CD4-positive, alpha-beta memory T cell (primary cell): ENCODE measurements at places on chromosomes 5 and 9. TPM values are rescaled to one million over a fixed set of nuclear protein-coding genes. Genes with fewer than 3 reads are reported as not detected.

DNA sequence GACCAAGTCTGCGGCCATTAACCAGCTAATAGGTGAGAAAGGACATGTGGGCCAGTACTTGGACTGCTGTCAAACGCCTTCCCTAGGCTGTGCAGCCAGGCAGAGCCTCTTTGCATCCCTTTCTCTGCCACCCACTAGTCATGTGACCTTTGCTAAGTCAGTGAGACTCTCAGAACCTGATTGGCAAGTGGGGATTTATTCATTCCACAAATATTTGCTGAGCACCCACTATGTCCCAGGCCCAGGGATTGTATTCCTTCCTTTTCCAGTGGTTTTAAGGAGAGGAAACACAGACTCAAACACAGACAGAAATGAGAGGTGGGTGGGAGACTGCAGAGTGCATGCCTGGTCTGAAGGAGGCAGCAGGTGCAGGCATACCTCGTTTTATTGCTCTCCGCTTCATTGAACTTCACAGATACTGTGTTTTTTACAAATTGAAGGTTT lies 71.6 kb upstream of the GALNT10 start:
- no peak for DNase-seq
- no peaks in the 10 kb centered on the region for H3K36me3 ChIP-seq
- H3K27ac ChIP-seq: no peak overlapping the region
- H3K4me1 ChIP-seq: no peaks in the 10 kb centered on the region
- H3K4me3 ChIP-seq: no peak overlapping the region
- H3K27me3 ChIP-seq: no peaks in the 10 kb centered on the region

GRCh38 chr5:2180456-2180855 lies 297.7 kb upstream of the IRX4 start:
- no peaks in the 10 kb centered on the region for H3K27me3 ChIP-seq
- DNase-seq: no peak
- no peaks in the 10 kb centered on the region for H3K4me1 ChIP-seq
- no peak overlapping the region for H3K27ac ChIP-seq
- H3K4me3 ChIP-seq: no peak overlapping the region

The QSOX2 gene
- 15.0 TPM for total RNA-seq

DNA sequence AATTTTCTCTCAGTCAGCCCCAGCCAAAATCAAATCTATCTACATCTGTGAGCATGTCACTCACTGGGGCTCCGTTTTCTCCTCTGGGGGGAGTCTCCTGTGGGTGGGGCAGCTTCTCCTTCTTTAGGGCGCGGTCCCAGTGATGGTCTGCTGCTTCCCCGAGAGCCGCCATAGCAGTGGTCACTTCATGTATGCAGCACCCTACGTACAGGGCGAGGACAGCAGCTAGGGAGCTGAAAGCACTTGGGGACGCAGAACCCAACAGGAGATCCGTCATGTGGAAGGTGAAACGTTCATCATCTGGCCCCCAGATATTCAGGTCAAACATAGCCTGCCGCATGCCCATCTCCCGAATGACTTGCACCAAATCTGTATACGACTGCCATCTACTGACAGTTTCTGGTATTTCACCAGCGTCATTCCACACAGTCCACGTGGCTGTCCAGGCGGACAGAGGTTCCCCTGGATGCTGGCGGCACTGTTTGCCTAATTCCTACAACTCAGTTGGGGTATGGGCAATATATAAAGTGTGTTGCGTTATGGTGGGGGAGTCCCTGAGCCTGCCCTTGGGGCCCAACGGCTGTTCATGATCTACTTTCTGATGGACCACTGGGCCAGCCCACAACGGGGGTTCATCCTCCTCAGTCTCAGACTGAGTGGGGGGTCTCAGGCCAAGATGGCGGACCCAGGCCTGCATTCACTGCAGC lies 795.0 kb downstream of the EFNA5 start:
- DNase-seq: no peak
- H3K27me3 ChIP-seq: no peaks in the 10 kb centered on the region
- no peaks in the 10 kb centered on the region for H3K4me1 ChIP-seq

DNA sequence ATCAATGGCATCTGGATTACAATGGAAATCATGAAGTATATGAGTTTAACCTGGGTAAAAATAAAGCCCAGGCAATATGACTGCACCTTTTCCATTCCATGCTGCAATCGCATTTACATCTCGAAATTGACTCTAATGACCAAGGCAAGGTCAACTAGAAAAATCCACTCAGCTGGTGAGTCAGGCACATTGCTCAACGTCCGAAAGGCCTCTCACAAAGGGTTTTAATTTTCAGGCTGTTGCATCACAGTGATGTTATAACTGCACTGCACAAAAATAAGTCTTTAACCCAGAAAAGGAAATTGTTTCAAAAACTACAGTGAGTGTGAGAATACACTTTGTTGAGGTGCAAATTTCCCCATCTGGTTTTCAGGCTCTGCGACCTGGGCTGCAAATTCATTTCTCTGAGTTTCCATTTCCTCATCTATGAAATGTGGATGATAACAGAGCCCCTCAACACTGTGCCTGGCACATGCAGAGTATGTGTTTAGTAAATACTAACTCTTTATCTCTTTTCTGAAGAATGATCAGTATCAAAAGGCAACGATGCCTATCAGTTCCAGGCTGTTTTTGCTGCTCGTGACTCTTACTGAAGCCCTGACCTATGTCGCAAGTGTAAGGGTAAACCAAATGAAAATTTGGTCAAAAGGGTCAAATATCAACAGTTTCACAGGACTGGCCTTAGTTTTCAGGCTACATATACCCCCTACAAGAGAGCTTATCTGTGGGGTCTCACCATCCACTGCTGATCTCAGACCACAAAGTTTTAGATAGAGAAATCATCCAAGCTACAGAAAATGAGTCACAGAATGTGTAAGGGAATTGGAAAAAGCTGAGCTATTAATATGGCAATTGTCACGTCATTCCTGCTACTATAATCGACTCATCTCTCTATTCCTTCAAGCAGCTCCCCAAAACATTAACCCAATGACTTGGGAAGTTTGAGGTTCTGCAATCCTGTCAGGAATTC lies 4.1 kb downstream of the NFIL3 start:
- peaks cover 18% of the 10 kb centered on the region for H3K27me3 ChIP-seq
- peaks cover 21% of the 10 kb centered on the region for H3K4me1 ChIP-seq
- H3K36me3 ChIP-seq: no peaks in the 10 kb centered on the region
- no peak overlapping the region for H3K27ac ChIP-seq
- no peak for DNase-seq
